Esophagus squamous epithelium (tissue), 5 donors: ENCODE measurements at places on chromosomes 2 and 18.

GRCh38 chr2:62287899-62288880 is 92.3 kb downstream of the B3GNT2 start:
- no peak for DNase-seq

DNA sequence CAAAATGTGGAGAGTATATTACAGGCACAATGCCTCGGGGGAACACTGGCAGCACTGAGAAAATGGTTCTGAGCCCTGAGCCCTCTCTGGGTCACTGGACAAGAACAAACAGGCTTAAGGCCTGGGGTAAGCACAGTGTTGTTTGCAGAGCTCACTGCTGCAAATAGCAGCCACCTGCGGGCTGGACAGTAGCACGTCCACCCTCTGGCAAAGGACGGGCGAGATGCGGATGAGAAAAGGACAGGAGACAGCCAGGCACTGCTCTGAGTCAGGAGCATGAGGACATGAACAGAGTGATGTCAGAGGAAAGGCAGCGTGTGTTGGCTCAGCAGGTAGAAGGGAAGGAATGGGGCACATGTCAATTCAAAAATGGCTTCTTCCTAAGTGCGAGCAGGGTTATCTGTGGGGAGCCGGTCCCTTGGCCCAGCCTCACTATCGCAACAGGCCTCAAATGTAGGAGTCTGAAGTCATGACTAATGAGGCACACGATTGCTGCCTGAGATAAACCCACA is 25.9 kb upstream of the NEB start:
- DNase-seq: no peak

- no peak for DNase-seq
Measured at GRCh38 chr2:38592951-38593350, 9.8 kb downstream of the HNRNPLL start.

DNA sequence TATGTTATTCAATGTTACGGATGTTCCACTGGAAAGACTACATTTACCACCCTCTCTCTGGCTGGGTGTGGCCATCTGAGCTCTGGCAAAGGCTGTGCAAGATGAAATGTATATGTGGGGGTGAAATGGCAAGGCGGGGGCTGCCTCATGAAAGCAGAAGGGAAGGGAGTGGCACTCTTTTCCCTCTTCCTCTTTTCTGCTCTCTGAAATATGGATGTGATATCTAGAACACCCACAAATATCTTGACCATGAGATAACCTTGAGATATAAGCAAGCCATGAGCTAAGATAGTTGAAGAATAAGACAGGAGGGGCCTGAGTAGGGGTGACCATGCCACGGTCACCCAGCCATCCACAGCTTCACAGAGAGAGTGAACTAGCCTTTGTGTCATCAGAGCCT is 367.8 kb upstream of the ID2 start:
- no peak for DNase-seq

DNA sequence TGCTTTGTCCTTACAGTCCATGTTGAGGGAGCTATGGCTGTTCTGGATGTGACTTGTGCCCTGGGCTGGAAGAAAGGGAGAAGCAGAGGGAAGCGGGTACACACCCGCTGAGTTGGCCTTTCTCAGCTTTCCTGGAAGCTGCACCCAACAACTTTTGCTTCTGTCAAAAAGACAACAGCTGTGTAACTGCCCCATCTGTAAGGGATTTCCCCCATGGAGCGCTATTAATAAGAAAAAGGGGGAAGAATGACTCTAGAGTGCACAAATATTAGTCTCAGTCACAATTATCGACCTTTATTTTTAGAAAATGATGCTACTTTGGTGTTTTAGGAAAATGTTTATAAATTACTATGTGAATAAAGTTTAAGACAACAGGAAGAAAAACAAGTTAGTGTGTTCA is 368.3 kb downstream of the RAD51AP2 start:
- DNase-seq: no peak

DNA sequence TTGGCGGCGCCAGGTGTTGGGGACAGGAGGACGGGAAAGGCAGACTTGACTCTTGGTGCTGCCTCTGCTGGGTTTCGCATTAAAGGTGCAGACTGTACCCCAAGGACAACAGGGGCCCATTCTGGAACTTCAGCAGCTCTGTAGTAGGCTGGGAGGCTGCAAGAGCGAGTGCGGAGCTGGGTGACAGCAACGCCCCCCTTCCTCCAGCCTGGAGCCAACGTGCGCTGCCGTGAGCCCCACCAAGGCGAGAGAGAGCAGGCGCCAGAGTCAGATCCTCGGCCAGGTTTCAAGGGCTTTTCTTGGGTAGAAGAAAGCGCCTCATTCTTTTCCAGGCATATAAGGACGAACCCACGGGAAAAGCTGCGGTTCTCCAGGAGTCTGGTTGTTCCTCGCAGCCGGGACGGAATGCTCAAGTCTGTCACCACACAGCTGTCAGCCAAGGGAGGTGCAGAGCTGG is 1.9 kb downstream of the DOK6 start:
- no peak for DNase-seq

DNA sequence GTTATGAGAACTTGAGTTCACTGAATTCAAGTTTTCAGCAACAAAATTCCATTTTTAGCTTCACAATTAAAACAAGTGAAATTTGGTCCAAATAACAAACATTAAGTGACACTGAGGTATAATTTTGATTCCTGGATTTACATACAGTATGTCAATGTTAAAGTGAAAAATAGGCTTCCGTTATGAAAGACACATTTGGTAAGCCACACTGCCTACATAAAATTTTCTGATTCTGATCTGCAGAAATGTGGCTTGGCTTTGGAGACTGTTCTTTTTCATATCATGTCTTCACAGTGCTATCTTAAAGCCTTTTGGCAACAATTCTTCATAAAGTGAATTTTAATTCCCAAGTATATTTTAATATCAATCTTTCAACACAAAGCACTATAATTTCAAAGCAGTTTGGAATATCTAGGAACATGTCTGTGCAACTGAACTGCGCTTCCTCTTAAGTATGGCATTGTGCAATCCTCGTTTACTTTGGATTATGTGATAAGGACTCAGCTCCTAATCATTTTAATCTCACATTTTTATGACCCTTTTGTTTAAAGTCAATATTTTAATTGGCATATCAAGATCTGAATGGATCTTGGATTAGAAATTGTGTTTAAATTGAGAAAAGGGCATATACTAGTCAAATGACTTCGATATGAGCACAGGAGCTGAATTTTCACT is 60.0 kb downstream of the RBMS1 start:
- DNase-seq: no peak
